ENCODE measurements at places on chromosomes 12 and 14. TPM values are rescaled to one million over a fixed set of nuclear protein-coding genes. Genes with fewer than 3 reads are reported as not detected.

BDKRB2 gene
- 0.87 TPM for total RNA-seq

ACACB gene
- 96.8 TPM for total RNA-seq

ANKRD33 gene
- 0.68 TPM for total RNA-seq

MYF5 gene
- total RNA-seq, result not detected

MAPKAPK5 gene
- total RNA-seq, result 77.8 TPM

PIWIL1 gene
- 71.7 TPM for total RNA-seq

PPM1H gene
- total RNA-seq, result 2.5 TPM

NTF3 gene
- 1.1 TPM for total RNA-seq

ZDHHC22 gene
- 1.7 TPM for total RNA-seq

KRT5 gene
- total RNA-seq, result 0.39 TPM

TAS2R31 gene
- 7.7 TPM for total RNA-seq

NTN4 gene
- total RNA-seq, result 84.9 TPM

RARG gene
- total RNA-seq, result 12.1 TPM

ACOT4 gene
- total RNA-seq, result 6.1 TPM

PLD4 gene
- 1.7 TPM for total RNA-seq

CD163L1 gene
- total RNA-seq, result 24.6 TPM

IL22 gene
- not detected for total RNA-seq

SLC10A1 gene
- total RNA-seq, result not detected

MAP3K9 gene
- 22.5 TPM for total RNA-seq

PTGES3 gene
- total RNA-seq, result 110 TPM

CLEC2D gene
- total RNA-seq, result 32.1 TPM

C1QL4 gene
- 3.3 TPM for total RNA-seq

ABCD4 gene
- total RNA-seq, result 89.4 TPM

OTOGL gene
- 0.87 TPM for total RNA-seq

COQ6 gene
- 69.8 TPM for total RNA-seq

PELI2 gene
- total RNA-seq, result 27.6 TPM

AQP2 gene
- 1.9 TPM for total RNA-seq

GALNT9 gene
- 1.3 TPM for total RNA-seq

KRT3 gene
- total RNA-seq, result not detected

EPYC gene
- total RNA-seq, result not detected

VTI1B gene
- total RNA-seq, result 65.0 TPM

KRT78 gene
- total RNA-seq, result 1.1 TPM

B4GALNT1 gene
- 3.2 TPM for total RNA-seq

CCDC175 gene
- total RNA-seq, result 1.4 TPM

FOXN4 gene
- total RNA-seq, result 9.0 TPM

FBLN5 gene
- total RNA-seq, result 110 TPM

MTRFR gene
- 21.1 TPM for total RNA-seq

CLEC9A gene
- 2.6 TPM for total RNA-seq

MGST1 gene
- total RNA-seq, result 9.1 TPM

CNIH1 gene
- total RNA-seq, result 157 TPM

CPNE6 gene
- 0.12 TPM for total RNA-seq

SOAT2 gene
- not detected for total RNA-seq

FAM181A gene
- total RNA-seq, result 18.0 TPM

LYZ gene
- 9.7 TPM for total RNA-seq

FGF23 gene
- total RNA-seq, result not detected

TCL1B gene
- total RNA-seq, result 5.6 TPM

KRT71 gene
- not detected for total RNA-seq

COPS7A gene
- total RNA-seq, result 82.4 TPM

SLC41A2 gene
- 49.5 TPM for total RNA-seq

ASCL1 gene
- 0.25 TPM for total RNA-seq

RDH5 gene
- total RNA-seq, result 15.1 TPM

SMCO2 gene
- total RNA-seq, result not detected

SLC25A47 gene
- total RNA-seq, result 0.87 TPM

CFAP54 gene
- total RNA-seq, result 36.9 TPM

FLRT2 gene
- total RNA-seq, result 34.4 TPM

GPR68 gene
- total RNA-seq, result 2.4 TPM

LRRC10 gene
- not detected for total RNA-seq

SCAF11 gene
- total RNA-seq, result 168 TPM

NYNRIN gene
- total RNA-seq, result 21.8 TPM

Measured in testis (tissue), 5 donors.